ENCODE measurements at places on chromosomes 3 and 15. TPM values are rescaled to one million over a fixed set of nuclear protein-coding genes. Genes with fewer than 3 reads are reported as not detected.
A peak's percentile ranks its signal among the peaks of the same experiment; 100 is the strongest.

DNA sequence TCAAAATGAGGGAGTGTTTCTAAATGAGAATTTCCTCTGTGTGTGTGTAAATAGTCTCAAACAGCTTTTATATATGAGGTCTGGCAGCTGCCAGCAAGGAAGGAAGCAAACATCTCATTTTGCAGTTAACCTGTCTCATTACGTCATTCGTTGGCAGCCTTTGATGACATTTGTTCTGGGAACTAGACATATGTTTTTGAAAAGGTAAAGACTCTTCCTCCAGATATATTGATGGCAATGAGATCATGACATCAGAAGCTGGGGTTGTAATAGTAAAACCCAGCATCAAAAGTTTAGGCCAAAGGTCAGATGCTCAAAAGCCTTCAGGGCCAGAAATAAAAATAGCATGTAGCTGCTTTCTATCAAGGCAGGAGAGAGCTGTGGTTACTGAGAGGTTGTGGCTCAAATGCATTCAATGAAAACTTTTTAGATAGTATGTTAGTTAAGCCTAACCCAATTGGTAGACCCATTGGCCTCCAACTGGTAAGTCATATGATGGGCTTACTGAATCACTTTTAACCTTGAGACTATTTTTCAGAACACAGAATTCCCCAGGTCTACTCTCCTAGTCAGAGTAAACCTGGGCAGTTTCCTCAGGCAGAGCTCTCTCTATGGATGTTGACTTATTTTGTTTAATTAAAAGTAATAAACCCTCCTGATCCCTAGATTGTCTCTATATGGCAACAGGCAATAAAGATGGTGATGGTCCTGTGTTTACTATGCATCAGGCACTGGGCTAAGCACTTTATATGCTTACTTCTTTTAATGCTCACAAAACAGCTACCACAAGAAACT, 386.5 kb upstream of the CFAP20DC start:
- no peak for DNase-seq

- no peak for DNase-seq
Measured at GRCh38 chr15:97849183-97849582, 111.3 kb upstream of the ARRDC4 start.

DNA sequence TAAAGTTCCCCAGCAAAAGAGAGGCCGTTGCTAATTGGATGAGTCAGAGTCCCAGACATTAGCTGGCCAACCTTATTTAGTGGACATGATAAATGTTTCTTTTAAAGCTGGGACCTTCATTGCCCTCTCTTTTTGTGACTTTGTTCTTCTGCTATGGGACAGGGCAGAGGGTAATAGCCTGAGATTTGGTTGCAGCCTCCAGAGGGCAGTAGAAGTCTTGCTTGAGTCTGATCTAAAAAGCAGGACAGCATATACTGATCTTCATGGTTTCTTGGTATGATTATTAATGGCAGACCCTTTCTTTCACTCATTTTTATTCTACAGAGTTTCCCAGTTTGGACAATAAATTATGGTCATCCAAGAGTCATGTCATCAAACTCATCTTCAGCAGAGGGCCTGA, 25.1 kb upstream of the ZKSCAN7 start:
- DNase-seq = peak; percentile 19

DNA sequence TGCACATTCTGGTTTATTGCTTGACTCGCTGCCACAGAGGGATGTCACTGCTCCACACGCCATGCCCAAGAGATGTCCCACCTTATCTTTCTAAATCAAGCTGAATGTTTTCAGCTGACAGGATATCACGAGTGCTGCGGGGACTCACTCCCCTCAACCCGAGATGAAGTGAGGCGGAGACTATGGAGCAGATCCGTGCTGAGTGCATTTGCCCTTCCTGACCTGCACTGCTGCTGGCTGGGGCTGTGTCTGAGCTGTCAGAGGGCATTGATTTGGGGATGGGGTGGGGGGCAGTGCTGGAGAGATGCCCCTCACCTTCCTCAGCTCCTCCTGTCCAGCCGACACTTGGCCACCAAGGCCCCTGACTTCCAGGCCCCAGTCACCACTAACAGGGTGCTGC, 40.5 kb upstream of the CSPG4 start:
- no peak for DNase-seq

The COLQ gene
- 0.26 TPM for total RNA-seq

The GOLGA8N gene
- total RNA-seq = 3.6 TPM
